ENCODE measurements at places on chromosomes 5 and 9. TPM values are rescaled to one million over a fixed set of nuclear protein-coding genes. Genes with fewer than 3 reads are reported as not detected.

Gene TMEM174
- not detected for polyA plus RNA-seq

Gene FOXD4
- polyA plus RNA-seq, result not detected

Gene KCNT1
- not detected for polyA plus RNA-seq

Gene CENPK
- 28.6 TPM for polyA plus RNA-seq

Gene PDE8B
- 0.16 TPM for polyA plus RNA-seq

Gene F2RL2
- polyA plus RNA-seq, result 0.08 TPM

Gene BARHL1
- polyA plus RNA-seq, result not detected

Gene ANKDD1B
- 0.39 TPM for polyA plus RNA-seq

Gene SIT1
- 91.6 TPM for polyA plus RNA-seq

Gene TRIP13
- polyA plus RNA-seq, result 1.1 TPM

Gene PDE6A
- polyA plus RNA-seq, result not detected

Gene LCN10
- polyA plus RNA-seq, result 6.6 TPM

Gene PCDHB10
- polyA plus RNA-seq, result not detected

Gene PRDM9
- polyA plus RNA-seq, result not detected

Measured in naive thymus-derived CD8-positive, alpha-beta T cell (primary cell).